Panc1 (cell line): ENCODE measurements at places on chromosomes 16 and 17.

DNA sequence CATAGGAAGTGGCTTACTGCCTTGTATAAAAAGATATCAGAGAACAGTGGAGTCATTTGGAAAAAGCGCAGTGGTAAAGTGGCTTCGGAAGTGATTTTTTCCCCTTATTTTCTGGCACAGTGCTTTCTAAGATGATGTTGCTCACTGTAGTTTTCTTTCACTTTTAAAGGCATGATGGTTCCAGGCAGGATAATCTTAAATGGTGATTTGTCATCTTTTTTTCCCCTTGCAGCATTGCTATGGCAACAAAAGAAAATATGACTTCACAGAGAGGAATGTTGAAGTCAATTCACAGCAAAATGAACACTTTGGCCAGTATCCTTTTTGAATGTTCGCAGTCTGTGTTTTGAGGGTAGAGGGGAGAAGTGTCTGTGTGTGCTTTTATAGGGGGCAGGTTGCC lies 42.5 kb downstream of the GOSR1 start:
- no peak for DNase-seq

DNA sequence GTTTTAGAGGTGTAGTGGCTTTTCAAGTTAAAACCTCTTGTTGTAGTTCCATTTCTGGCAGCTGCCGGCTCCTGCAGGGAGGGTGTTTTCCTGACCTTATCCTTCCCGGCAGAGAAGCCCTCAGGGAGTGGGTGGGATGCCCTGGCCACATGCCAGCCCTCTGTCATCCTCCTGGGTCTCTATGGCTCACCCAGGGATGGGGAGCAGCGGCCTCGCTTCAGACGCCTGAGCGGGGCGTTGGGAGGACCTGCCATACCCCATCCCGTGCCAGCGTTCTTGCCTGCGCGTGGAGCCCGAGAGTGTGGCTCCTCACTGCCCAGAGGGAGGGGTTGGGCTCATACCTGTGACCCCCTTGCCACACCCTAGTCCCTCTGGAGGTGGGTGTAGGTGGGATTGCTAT lies 11.9 kb downstream of the KCNJ12 start:
- no peak for DNase-seq

DNA sequence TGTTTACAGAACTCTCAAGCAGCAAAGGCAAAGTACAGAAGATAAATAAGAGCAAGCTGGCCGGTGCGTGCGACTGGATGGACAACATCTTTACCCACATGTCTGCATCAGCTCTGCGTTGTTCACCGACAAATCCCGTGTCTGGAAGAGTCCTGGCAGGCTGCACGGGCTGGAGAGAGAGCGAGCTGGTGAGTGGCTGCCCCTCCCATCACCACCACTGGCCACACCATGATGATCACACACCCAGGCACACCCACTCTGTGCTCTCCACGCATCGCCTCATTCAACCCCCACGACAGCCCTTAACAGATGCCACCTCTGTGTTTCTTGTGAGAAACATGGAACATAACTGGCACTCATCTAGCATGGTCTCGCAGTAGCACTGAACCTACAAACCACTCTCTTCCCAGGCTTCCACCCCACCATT lies 59.2 kb downstream of the ANKRD11 start:
- no peak for DNase-seq

GRCh38 chr16:79632289-79632688 lies 31.8 kb upstream of the MAF start:
- no peak for DNase-seq

GRCh38 chr17:40547785-40548478 lies 17.3 kb downstream of the CCR7 start:
- no peak for DNase-seq

GRCh38 chr16:30829130-30830071 lies 42.4 kb upstream of the ZNF629 start:
- no peak for DNase-seq

DNA sequence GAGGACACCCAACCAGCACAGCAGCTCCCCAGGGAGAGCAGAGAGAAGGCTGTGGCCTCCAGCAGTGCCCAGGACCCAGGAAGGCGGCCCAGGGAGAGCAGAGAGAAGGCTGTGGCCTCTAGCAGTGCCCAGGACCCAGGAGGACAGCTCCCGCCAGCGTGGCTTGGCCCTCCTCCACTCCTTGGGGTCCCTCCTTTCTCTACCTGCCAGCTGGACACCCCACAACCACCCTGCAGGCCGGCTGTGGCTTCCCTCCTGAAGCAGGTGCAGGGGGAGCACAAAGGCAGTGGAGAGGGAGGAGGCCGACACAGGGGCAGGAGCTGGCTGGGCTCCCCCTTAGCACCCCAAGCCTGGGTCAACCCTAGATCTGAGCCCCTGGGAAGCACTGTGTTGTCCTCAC lies 54.1 kb upstream of the FASN start:
- DNase-seq: no peak
